GM18507 (cell line): ENCODE measurements at places on chromosomes 6 and 20.

DNA sequence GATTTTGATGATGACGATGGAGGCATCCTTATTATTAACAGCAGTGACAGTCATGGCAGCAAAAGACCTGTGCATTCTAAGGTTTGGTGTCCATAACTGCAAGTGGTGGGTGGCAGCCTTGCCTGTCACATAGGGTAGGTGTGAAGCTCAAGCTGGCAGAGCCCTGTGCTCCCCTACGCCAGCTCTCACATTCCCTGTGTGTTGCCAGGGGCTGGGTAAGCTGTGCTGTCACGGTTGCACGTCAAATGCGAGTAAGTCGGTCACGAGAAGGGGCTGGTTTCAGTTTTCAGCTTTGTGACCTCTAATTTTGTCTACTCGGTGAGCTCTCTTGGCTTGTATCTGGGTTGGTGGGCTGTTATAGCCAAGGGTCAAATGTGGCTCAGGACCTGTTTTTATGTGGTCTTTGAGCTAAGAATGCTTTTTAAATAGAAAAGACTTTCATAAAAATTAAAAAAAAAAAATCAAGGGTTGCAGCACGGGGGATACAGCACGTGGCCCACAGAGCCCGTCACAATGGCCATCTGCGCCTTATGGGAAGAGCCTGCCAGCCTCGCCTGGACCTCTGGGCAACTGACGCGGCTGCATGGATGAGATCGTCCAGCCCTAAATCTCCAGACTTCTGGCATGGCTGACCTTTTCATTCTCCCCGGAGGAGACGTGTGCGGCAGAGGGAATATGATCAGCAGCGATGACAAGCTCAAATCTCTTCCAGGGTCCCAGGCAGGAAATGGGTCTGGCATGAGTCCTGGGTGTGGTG lies 148.5 kb downstream of the PHACTR3 start:
- no peak for DNase-seq

GRCh38 chr6:166757232-166758135 lies 130.4 kb upstream of the RPS6KA2 start:
- DNase-seq = no peak

DNA sequence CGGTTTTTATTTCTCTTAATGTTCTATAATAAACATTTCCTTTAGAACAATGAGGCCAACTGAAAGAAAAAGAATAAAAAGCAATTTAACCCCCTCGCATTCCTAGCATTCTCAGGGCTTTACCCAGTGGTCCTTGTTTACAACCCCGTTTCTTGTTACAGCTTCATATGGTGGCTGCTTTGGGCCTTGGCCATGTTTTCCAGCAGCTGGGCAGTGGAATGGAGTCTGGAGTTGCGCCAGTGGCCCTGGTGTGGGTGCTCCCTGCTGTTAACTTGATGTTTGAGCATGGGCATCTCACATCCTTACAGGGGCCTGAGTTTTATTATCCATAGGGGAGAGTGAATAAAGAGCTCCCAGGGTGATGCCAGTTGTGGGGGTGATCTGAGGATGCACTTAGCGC lies 18.8 kb downstream of the EFCAB8 start:
- DNase-seq = no peak

DNA sequence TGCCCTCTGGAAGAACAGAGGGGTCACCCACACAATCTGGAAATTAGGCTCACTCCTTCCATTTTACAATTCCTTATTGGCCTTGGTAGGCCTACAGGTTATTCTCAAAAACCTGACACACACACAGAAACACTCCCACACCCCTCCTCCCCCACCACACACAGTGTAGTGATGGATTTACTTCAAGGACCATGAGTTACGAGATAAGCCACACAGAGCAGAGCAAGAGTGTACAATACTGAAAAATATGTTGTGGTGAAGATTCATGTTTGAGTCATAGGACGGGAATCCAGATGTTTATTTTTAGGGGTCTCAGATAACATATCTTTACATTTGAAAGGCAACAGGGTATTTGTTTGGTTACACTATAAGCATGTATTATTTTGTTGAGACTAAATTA lies 291.9 kb downstream of the PLCB1 start:
- no peak for DNase-seq

- no peak for DNase-seq
Observed at GRCh38 chr6:41548841-41549642, 2.9 kb downstream of the FOXP4 start.

- no peak for DNase-seq
Observed at GRCh38 chr6:157539421-157539822, 158.4 kb downstream of the ZDHHC14 start.

GRCh38 chr6:20692023-20692422 lies 157.8 kb downstream of the CDKAL1 start:
- no peak for DNase-seq

DNA sequence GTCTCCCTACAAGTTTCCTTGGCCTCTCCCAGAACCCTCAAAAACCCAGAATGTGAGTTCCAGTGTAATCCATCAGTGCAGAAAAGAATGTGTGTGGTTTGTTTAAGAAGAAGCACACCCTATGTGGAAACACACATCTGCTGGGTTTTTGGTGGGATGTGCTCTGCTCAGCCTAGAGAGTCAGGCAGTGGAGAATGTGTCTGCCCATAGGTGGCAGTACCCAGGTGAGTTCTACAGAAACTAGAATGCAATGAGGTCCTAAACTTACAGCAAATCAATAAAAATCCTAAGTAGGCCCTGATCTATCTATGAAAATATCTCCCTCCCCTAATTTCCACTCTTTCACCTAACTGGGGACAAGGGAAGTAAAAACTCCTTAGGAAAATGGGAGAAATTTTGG lies 437.3 kb downstream of the DHX35 start:
- no peak for DNase-seq

DNA sequence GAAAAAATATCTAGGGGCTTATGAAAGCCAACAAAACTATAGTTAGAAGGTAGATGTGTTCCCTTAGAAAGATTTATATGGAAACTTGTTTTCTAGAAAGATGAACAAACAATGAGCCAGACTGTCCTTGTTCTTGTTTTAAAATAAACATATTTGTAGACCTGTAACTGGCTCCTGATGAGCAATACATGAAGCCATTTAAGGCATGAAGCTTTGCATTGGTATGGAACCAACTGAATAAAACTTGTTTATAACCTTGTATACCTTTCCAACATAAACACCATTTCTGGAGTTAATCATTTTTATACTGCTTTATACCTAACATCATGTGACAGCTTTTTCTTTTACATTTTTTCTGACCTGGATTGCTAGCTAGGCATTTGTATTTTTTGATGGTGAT lies 247.8 kb downstream of the PRL start:
- DNase-seq = no peak

DNA sequence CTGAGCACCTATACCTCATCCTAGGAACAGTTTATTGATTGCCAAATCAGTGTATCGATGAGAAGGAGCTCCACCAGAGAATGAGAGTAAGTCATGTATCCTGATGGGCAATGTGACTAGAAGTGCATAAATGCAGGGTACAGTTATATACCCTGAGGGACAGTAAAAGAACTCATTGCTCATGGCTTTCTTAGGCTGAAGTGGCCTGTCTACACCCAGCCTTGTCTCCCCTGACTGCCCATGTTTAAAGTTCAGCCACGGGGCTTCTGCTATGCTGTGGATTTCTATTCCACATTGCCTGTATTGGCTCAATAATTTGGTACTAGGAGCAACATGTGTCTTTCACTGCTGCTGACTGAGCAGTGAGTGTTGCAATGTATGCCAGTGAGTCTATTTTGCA lies 400.4 kb upstream of the IMPG1 start:
- DNase-seq = no peak

- no peak for DNase-seq
Observed at GRCh38 chr20:22312744-22313346, 271.5 kb downstream of the FOXA2 start.

GRCh38 chr6:116405138-116405537 lies 34.4 kb downstream of the DSE start:
- no peak for DNase-seq

DNA sequence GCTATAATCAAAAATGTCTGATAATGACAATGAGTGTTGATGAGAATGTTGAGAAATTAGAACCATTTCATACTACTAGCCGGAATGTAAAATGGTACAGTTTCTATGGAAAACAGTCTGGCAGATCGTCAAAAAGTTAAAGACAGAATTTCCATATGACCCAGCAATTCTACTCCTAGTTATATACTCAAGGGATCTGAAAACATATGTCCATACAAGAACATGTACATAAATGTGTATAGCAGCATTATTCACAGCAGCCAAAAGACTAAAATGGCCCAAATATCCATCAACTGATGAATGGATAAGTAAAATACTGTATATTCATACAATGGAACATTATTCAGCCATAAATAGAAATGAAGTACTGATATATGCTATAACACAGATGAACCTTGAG lies 236.2 kb downstream of the BTBD9 start:
- DNase-seq = no peak
